GM06990 (cell line): ENCODE measurements at places on chromosomes 2 and 18.

DNA sequence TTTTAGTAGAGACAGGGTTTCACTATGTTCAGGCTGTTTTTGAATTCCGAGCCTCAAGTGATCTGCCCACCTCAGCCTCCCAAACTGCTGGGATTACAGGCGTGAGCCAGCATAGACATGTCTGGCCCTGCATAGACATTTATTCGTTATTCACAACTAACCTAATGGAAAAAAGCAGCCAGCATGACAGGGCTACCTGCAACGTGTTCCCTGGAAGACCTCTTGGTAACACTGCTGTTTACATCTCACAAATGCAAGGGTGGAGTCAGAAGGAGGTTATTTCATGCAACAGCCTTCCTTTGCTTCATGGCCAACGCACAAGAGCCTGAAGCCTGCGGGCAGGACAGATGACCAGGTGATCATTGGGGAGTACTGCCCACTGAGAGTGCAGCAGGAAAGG lies 9.2 kb downstream of the SERPINE2 start:
- no peak for DNase-seq

GRCh38 chr2:197031803-197032202 lies 105.3 kb upstream of the PGAP1 start:
- no peak for DNase-seq

GRCh38 chr18:65750389-65751154 lies at the start of gene CDH7:
CDH7 (plus strand) TSS chr18:65751012; CDS start chr18:65762843, 11,831 bp downstream.
- no peak for DNase-seq

GRCh38 chr18:64091526-64091925 lies 57.4 kb downstream of the LINC00305 start:
- no peak for DNase-seq

DNA sequence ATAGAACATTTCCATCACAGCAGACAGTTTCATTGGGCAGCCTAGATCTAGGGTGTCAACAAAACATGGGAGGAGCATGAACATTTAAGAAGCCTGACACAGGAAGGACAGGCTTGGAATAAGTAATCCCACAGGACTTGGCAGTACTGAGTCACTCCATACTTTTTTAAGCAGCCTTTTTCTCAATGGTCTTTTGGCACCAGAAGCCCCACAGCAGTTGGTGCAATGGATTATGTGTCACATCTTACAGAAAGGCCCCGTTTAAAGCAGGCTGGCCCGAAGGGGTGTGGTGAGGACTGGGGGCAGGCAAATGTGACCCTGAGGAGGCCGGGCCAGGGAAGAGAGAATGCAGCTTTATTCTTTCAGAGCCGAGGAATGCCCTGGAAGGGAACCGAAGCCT lies 26.6 kb downstream of the SPTBN1 start:
- no peak for DNase-seq

- DNase-seq = no peak
Observed at GRCh38 chr18:59150236-59150635, 10.6 kb downstream of the SEC11C start.

- DNase-seq = no peak
Observed at GRCh38 chr2:49753344-49753985, 599.1 kb upstream of the FSHR start.

- DNase-seq = no peak
Observed at GRCh38 chr2:153227981-153228380, 250.6 kb downstream of the RPRM start.

- no peak for DNase-seq
Observed at GRCh38 chr2:229733611-229734245, 19.4 kb upstream of the DNER start.

GRCh38 chr18:2442726-2443275 lies 128.5 kb downstream of the METTL4 start:
- no peak for DNase-seq

DNA sequence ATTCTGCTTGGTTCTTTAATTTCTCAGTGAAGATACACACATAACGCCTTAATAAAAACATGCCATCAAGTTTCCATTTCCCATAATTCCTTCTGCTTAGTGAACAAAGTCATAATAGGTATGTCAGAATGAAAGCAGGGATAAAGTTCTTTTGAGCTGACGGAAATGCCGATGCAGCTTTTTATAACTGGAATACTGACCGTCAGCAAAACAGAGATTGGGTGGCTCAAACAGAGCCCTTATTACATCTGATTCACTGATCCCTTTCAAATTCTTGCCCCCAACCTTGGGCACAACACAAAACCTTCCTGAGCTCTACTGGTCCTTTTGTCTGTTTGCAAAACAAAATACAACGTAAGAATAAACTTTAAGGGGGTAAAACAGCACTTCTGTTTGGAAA lies 140.4 kb downstream of the CDH2 start:
- DNase-seq = no peak

DNA sequence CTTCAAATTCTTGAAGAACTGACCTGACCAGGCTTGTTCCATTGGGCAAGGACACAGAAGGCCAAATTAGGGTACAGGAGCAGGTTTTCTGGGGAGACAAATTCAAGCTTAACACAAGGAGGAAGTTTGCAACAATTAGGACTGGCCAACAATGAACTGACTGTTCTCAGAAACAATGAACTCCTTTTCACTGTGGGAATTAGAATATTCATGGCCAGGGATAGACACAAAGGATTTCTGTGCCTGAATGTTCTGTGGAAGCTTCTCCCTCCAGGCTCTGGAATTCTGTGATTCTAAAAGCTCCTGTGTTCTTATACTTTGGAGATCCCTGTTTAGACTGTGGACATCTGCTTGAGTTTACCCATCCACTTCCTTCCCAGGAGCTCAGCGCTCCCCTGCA lies 15.2 kb downstream of the SMYD1 start:
- DNase-seq = no peak

- no peak for DNase-seq
Observed at GRCh38 chr2:120920454-120921148, 184.9 kb downstream of the GLI2 start.

GRCh38 chr2:54880428-54880827 lies 157.0 kb downstream of the EML6 start:
- no peak for DNase-seq

- no peak for DNase-seq
Observed at GRCh38 chr2:191804766-191805165, 42.1 kb downstream of the CAVIN2 start.

DNA sequence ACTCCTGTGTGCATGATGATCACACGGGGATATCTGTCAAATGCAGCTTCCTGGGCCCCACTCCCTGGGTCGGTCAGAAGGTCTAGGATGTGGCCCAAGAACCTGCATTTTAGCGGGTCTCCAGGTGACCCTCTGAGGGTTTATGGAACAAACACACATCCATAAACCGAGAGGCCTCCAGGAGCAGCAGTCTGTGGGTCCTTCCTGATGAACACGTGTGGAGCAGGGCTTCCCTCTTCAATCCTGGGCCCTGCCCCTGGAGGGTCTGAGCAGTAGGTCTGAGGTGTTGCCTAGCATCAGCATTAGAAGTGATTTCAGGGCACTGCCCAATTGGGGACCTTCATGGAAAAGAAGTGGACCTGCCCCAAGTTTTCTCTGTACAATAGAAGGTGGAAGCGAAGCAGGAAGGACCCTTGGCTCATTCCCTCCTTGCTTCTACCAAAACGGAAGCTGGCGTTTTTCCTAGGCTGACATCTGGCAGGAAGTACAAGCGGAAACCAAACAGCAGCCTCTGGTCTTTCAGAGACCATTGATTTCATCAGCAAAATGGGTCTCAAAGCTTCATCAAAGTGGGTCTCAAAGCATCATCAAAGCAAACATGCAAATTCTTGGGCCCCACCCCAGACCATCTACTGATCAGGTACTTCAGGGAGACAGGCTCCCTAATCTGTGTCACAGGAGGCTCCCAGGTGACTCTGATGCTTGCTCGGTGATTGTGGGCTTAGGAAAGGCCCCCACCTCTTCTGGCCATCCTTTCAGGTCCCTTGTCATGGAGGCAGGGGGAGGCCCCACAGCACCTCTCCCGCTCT lies 30.7 kb downstream of the INO80C start:
- DNase-seq = no peak

DNA sequence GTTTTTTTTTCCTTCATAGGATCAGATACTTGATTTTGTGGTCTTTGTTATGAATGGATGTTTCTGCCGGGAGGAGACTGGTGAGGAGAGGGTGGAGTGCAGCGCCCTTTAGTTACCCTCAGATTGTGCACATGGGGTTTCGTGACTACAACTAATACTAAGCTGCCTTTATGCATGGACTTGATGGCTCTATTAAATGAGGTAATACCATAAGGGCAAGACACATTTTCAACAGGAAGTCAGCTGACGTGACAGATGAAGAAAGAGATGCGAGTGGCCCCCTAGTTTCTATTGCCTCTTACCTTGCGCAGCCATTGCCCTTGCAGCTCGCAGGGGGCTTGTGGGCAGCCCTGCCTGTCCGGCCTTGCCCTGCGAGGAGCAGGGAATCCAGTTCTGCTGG lies 24.4 kb downstream of the ZNF407 start:
- no peak for DNase-seq

DNA sequence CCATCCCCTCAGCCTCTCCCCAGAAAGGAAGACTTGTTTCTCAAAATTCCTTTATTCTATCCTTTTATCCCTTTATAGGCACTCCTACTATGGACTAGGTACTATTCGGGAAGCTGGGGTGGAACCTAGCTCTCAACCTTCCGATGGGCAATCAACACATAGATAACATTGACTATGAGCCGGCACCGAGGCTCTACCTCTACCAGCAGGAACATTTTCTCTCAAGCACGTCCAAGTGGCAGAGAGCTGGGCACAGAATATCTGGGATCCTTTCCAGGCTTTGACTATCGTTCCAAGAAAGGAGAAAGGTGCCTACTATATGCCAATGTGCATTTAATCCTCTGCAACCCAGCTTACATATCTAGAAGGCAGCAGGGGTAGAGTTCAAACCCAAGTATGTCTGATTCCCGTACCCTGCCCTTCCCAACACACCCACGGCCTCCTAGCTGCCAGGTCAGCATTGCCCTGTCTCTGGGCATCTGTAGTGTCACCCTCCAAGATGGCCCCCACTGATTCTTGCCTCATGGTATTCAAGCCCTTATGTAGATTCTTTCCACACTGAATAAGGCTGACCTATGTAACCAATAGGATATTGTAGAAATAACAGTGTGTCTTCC lies 28.3 kb downstream of the TNS1 start:
- no peak for DNase-seq

GRCh38 chr2:198220763-198221610 lies 416.6 kb downstream of the PLCL1 start:
- DNase-seq = no peak

- DNase-seq = no peak
Observed at GRCh38 chr2:123935405-123935804, 89.7 kb upstream of the CNTNAP5 start.

DNA sequence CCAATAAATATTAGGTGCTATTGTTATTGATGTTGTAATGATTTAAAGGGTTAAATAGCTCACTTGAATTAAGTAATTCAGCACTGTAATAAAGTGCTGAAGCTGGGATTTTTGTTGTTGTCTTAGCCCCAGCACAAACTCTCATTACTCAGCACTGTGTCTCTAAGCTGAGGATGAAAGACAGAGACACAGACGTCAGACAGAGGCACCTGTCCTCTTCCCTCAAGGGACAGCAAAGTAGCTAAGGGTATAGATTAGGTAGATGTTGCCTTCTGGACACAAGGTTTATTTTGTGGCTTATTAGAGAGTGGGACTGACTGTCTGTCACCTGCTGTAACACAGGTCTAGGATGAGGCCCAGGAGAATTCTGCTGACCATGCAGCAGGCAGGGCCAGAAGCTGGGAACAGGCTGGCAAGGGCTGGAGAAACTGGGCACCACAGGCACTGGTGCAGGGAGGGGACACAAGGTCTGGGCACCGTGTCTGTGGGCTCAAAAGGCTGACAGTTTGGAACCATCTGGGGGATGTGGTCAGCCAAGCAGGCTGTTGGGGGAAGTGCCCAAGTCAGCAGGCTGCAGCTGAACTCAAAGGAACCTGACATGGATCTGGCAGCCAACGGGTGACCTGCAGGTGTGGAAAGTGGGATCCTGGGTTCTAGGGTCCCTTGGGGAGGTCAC lies 20.0 kb upstream of the PTPN4 start:
- no peak for DNase-seq

- DNase-seq = no peak
Observed at GRCh38 chr18:37922162-37922561, 356.6 kb upstream of the CELF4 start.
